ENCODE measurements at places on chromosomes 3 and 15.

GRCh38 chr3:8942746-8943488 is 20.4 kb downstream of the RAD18 start:
- no peak for DNase-seq

DNA sequence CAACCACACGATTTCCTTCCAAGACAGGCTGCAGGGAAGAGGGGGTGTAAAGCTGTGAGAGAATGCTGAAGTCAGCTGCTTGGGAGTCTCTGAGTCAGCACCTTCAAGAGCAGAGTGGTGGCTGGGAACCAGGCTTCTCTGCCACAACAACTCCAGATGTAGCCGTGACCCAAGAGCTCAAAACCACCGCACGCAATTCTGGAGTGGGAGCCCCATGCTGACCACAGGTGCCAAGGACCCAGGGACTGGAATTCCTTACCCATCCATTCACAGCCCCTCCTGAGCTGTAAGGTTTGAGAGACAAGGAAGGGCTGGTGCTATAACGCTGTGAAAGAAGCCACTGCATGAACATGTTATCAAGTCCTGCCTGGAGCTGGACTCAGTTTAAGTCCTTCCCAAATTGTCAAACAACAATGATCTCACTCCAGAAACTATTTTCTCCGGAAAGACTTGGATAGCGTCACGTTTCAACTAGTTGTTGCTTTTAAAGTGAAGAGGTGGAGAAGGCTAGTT is 61.4 kb downstream of the UMPS start:
- no peak for DNase-seq

GRCh38 chr3:121482660-121483059 is 63.1 kb downstream of the POLQ start:
- DNase-seq = no peak

DNA sequence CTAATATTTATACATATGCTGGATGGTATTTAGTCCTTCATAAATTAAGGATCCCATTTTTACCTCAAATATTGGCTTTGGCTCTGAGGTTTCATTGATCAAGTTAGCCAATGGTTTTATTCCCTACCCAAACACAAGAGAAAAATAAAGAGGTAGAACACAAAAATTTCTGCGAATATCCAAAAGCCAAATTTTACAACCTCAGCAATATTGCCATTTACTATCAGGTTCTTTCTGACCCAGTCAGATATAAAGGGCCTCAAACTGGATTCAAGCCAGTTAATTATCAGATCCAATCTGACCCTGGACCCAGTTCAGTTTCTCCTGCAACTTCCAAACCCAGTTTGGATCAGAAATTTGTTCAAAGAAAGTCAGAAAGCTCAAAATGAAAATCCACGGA is 998.1 kb downstream of the SI start:
- no peak for DNase-seq

- DNase-seq = no peak
These were observed 58.1 kb upstream of the SATB1 start for GRCh38 chr3:18483226-18483625.

DNA sequence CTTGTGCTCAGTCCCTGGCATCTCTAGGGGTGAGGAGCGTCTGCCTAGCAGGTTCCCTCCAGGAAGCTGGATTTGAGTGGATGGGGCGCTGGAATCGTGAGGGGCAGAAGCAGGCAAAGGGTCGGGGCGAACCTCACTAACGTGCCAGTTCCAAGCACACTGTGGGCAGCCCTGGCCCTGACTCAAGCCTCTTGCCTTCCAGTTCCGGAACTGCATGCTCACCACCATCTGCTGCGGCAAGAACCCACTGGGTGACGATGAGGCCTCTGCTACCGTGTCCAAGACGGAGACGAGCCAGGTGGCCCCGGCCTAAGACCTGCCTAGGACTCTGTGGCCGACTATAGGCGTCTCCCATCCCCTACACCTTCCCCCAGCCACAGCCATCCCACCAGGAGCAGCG is 5.0 kb downstream of the RHO start:
- no peak for DNase-seq

GRCh38 chr3:97438131-97438530 is 326.4 kb upstream of the ARL6 start:
- no peak for DNase-seq

GRCh38 chr3:37072892-37073291 is 79.6 kb downstream of the MLH1 start:
- no peak for DNase-seq

DNA sequence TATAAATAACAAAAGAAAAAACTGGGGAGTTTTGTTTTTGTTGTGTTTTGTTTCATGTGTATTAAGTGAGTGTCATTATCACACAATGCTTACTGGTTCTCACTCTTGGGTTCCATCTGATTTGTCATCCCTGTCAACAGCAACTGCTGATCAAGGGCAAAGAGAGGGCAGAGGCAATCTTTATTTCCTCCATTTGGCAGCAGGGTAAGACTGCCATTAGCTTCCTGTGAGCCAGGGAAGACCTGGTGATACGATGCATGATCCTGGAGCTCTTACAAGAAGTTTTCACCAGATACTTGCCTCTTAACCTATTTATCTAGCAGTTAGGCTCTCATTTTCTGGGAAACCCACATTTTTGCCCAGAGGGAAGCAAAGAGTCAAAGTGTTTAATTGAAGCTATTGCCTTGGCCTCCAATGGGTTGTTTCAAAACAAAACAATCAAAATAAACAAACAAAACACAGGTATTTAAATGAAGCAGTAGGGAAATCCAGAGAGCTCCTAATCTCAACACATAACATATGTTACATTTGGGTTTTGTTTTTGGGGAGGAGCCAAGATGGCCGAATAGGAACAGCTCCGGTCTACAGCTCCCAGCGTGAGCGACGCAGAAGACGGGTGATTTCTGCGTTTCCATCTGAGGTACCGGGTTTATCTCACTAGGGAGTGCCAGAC is 529.8 kb downstream of the MAGI1 start:
- no peak for DNase-seq

DNA sequence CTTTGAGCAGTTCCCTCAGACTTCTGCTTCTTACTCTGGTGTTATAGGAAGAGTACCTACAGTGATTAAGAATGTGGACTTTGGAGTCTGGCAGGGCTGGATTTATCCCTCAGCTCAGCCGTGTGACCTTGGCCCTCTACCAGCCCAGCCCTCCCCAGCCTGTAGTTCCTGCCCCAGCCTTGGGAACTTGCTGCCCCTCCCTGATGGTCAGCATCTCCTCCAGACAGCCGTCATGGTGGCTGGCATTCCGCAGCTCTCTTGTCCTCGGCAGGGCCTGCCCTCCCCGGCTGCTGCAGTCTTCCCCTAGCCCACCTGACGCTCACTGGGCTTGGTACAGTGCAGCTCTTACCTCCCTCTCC is 21.9 kb upstream of the CPNE9 start:
- DNase-seq = no peak

DNA sequence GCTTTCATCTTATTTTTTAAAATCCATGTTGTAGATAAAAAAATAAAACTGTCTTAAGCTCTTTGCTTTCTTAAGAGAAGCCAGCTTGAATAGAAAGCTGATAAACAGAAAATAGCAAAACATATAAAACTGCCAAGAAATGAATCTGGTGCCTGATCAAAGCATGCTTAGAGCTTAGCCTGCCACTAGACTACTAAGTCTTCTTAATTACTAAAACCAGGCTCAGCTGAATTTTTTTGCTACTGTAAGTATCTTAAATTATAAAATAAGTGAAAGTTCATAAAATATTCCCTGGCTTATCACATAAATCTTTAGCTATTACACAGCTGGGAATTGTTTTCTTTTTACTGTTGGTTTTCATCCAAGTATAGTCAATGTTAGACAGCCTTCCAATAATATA is 803.9 kb downstream of the DIPK2A start:
- no peak for DNase-seq

GRCh38 chr15:29252234-29252633 is 17.4 kb downstream of the NSMCE3 start:
- DNase-seq = no peak

DNA sequence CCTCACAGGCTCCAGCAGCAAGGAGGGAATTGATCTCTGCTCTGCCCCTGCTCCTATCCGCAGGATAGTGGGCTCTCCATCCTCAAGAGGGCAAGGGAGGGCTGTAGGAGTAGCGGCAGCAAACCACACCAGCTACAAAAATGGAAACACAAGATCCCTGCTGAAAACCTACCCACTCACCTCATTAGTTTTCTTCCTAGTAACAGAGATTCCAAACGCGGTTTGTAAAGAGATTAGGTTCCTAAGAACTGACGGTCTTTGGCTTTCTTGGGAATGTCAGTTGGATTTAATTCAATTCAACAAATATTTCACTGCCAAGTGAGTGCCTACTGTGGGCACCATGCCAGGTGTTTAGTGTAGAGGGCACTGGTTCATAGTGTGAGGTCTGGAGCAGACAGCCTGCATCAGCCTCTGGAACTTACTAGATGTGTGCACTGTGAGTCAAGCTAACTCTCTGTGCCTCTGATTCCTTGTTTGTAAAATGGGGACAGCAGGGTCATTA is 84.7 kb downstream of the MRPL46 start:
- no peak for DNase-seq

DNA sequence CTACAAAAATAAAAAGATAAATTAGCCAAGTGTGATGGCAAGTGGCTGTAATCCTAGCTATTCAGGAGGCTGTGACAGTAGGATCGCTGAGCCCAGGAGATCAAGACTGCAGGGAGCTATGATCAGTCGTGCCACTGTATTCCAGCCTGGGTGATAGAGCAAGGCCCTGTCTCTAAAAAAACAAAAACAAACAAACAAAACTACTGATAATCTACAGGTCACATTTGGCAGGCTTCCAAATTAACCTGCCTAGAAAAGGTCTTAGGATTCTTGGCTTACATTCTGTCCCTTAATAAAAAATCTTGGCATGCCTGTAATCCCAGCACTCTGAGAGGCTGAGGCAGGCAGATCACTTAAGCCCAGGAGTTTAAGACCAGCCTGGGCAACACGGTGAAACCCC is 33.4 kb upstream of the SETD2 start:
- no peak for DNase-seq

DNA sequence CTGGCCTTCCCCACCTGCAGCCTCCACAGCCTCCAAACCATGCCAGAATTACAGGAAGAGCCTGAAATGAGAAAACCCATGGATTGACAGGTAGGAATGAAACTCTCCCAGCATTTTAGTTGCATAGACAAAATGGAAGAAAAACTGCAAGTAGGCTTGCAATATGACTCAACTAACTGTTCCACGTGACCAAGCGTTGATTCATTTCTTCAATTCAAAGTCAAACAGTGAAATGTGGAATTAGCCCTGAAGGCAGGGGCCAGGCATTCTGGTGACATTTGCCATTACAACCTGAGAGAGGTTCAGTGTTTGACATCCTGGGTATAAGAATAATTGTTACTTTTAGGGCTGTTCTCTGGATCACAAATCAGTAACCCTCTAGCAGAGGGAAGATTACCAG is 676.5 kb upstream of the CFAP20DC start:
- no peak for DNase-seq

All from stimulated activated CD8-positive, alpha-beta memory T cell treated with anti-CD3 and anti-CD28 coated beads, Interleukin-7, amount 100 ng/mL, for 24 hours (primary cell).